ENCODE measurements at places on chromosomes 2 and 18. TPM values are rescaled to one million over a fixed set of nuclear protein-coding genes. Genes with fewer than 3 reads are reported as not detected.

THOC1 gene
- total RNA-seq = 68.6 TPM

PROKR1 gene
- total RNA-seq = 0.05 TPM

UNC50 gene
- total RNA-seq = 35.3 TPM

GRCh38 chr2:217099561-217099960, 239.7 kb upstream of the TNP1 start:
- no peak for DNase-seq

DNA sequence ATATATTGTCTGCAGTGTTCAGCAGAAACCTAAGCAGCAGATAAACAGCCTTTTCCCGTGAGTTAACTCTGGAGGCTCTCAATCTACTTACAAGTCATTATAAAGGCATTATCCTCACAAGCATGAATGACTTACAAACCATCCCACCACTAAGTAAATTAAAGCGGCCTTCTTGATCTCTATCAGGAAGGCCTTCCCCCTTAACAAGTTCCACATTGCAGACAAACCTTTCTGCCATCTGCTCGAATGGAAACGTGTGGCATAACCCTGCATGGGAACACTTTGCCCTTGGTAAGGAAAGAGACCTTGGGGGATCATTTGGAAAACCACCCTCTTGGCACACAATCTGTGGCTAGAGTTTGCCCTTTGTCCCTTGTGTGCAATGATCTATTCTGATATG, 199.5 kb downstream of the OSR1 start:
- DNase-seq = no peak

DNA sequence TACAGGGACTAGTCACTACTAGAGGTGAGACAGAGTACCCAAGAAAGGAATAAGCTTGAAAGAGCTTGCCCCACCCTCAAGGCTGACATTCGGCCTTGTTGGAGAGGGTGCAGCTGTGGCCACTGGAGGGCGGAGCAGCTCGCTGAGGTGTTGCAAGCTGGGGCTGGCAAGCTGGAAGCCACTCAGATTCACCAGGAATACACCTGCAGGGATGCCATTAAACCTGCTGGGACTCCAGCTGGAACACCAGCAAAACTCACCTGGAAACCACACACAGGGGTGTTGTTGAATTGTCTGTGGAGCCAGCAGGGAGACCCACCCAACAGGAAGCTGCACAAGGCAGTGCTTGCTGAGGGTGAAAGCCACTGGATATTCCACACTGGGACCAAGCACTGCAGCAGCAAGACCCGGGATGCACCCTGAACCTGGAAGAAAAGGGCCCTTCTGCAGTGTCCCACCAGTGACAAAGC, 26.1 kb downstream of the KCTD18 start:
- no peak for DNase-seq

DNA sequence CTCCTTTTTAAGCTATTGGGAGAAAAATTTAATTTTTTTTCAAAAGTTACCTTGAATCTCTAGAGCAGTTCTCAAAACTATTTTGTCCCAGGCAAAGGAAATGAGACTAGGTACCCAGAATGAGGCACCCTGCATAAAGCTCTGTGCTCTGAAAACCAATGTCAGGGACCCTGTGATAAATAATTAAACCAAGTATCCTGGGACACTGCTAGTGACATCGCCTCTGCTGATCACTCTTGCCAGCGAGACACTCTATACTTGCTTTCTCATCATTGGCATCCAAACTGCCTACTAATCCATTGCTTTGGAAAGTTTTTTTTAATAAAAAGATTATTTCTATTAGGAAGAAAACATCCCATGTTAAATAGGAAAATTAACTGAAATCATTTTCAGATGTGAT, 1.4 kb downstream of the GKN1 start:
- no peak for DNase-seq

- DNase-seq = no peak
Observed at GRCh38 chr2:190323406-190323805, 3.8 kb upstream of the HIBCH start.

GRCh38 chr2:136242687-136243277, 124.8 kb upstream of the CXCR4 start:
- DNase-seq = no peak

DNA sequence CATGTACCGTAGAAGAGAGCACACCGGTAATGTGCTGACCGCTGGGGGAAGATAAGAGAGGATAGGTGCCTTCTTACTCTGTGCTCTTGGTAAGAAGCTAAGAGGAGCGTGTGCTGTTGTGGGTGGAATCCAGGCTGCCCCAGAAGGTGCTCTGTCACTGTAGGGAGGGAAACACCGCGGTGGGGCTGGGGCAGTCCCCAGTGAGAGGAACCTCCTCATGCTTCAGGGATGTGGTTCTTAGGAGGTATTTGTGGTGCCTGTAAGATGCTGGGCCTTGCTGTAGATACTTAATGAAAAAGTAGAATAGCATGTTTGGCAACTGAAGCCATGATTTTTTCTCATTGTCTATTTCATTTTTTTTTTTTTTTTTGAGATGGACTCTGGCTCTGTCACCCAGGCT, 1.1 kb downstream of the COLEC11 start:
- DNase-seq = no peak

GRCh38 chr2:128318776-128319464, at the start of gene HS6ST1:
Gene HS6ST1 (minus strand): TSS chr2:128318868. CDS start chr2:128318563, 305 bp downstream.
- DNase-seq = peak; percentile 96

DNA sequence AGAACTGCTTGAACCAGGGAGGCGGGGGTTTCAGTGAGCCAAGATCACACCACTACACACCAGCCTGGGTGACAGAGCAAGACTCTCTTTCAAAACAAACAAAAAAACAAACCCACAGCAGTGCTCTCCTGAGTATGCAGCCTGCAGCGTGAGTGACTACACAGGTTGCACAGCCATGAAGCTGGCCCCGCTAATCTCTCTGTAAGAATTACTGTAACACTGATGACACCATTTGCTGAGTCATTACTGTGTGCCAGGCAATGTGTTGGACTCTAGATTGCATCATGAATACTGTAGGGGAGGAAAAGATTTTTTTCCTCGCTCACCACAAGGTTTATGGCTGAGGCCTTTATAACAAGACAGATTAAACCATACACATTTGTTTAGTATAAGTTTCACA, 118.6 kb upstream of the ATP8B1 start:
- no peak for DNase-seq

Measured in activated B cell treated with CpG ODN at 0.5 μM for 24 hours (primary cell).